HuH-7 (cell line): ENCODE measurements at places on chromosomes 5 and 9.

DNA sequence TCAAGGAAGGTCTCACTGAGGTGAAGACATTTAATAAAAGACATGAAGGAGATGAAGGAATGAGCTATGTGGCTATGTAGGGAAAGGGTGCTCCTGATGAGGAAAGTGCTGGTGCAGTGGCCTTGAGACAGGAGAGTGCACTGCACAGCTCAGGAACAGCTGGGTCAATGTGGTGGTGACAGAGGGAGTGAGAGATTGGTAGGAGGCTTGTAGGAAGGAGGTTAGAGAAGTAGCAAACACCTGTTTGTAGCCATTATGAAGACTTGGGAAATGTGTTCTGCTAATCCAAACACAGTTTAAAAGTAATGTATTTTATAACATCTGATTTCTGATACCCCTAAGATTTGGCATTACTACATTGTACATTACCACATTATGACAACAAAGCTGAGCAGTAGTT is 115.1 kb upstream of the MTAP start:
- DNase-seq: no peak

DNA sequence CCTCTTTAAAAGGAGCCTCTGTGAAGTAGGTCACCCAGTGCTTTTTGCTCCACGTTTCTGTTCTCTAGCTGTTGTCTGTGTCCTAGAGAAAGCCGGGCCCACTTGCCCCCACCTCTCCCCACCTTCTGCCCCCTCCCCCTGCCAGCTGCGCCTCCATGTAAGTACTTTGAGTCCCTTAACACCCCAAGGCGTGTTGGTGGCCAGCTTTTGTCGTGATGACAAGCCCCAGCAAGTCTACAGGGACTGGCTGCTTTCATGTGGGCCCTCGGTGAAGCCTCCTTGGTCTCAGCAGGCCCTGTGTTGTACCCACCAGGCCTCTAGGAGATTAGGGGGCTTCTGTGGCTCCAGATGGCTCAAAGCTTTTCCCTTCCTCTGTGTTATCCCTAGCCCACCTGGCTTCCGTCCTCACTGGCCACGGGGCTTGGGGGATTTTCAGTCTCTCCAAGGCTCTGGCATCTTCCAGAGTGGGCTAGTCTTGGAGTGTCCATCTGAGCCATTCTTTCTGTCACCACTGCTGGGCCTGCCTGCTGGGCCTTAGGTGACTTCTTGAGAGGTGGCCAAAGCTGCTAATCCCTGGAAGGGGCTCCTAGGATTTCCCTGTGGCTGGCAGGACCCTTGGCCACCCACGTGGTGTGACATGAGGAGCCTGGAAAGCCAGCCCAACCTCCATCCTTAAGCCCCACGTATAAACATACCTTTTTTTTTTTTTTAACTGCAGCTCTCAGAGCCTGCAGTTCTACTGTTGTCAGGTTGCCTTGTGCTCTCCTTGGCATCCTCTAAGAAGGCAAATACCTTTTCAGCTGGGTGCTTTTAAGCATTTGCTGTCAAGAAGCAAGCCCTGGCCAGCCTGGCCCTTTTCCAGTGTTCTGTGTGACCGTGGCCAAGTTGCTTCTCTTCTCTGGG is 1.1 kb upstream of the NDST1 start:
- no peak for DNase-seq

- no peak for DNase-seq
Observed at GRCh38 chr9:7123743-7124142, 366.0 kb downstream of the KDM4C start.

GRCh38 chr5:174446446-174446845 is 277.9 kb upstream of the MSX2 start:
- no peak for DNase-seq

GRCh38 chr5:142748568-142749249 is 21.5 kb upstream of the ARHGAP26 start:
- DNase-seq: no peak

GRCh38 chr9:4356306-4356705 is 56.4 kb upstream of the GLIS3 start:
- DNase-seq: no peak

DNA sequence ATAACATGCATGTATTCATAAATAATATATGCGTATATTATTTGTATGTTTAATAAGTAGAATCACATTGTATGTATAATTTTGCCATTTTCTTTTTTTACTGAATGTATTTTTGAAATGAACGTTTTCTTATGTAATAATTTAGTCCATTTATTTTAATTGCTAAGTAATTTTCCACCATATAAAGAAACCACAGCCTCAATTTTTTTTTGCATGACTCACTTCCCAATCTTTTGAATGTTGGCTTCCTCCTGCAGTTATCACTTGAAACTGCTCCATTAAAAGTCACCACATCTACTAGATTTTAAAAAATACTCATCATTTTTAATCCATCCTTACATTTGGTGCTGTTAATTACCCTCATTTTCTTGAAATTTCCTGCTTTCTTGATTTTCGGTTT is 363.3 kb upstream of the MEF2C start:
- no peak for DNase-seq

GRCh38 chr5:1004461-1005248 is 3.9 kb upstream of the NKD2 start:
- peak; percentile 59 for DNase-seq

DNA sequence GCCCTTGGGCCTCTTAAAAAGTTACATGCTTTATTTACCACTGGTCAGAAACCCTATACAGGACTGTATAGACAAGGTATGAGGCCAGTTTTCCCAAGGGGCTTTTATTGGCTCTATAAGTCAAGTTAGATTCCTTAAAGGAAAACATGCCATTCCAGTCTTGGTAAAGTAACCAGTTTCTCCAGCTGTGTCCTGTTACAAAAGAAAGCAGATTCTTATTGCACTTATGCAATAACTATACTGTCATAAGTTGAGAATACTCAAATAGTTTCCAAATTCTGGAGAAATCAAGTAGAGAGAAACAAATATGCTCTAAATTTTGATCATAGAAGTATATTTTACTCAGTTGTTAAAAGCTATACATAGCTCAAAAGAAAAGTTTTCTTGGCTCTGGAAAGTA is 47.2 kb downstream of the PTGS1 start:
- DNase-seq: no peak

DNA sequence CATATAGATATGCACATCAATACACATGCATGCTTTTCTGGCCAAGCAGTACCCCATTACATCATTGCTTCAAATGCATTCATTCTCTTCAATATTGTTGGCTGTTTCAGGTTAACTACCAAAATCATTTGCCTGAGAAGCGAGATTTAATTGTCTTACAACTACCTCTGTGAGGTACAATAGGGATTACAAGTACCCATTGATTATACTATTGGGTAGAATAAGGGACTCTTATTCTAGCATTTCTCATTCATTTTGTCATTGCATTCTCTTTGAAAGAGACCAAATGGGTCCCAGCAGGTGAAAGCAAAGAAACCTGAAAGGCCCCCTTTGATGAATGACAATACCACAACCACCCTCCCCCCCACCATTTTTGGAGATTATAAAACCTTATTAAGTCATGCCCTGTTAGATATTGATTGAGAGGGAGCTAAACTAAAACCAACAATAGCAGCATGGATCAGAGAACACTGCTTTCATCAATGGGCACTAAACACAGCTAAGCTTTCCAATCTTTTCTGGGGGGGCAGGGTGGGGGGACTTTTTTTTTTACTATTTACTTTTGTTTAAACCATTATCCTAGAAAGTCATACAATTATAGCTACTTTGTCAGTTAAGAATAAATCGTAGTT is 375.0 kb upstream of the CCNH start:
- no peak for DNase-seq

DNA sequence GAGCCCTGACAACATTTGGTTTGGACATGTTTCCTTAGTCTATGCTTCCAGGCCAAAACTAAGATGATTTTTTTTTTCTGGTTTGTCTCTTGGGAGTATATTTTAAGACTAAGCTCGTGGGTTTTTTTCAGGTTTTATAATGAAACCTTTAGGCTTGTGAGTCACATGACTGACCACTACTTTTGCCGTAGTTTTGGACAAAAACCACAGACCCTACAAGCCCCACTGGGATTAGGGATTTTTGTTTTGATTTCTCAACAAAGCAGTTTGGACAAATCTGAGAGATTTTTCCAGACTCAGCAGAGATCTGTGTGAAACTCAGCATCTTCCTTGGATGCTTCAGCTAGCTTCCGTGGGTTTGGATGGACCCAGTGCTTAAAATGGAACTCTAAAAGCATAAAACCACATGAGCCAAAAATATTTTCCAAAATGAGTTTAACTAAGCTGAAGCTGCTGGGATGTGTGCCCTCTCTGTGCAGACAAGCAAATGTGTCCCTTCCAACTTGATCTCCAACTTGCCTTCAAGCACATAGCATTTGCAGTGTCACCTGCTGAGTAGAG is 70.3 kb upstream of the SMIM15 start:
- DNase-seq: no peak

DNA sequence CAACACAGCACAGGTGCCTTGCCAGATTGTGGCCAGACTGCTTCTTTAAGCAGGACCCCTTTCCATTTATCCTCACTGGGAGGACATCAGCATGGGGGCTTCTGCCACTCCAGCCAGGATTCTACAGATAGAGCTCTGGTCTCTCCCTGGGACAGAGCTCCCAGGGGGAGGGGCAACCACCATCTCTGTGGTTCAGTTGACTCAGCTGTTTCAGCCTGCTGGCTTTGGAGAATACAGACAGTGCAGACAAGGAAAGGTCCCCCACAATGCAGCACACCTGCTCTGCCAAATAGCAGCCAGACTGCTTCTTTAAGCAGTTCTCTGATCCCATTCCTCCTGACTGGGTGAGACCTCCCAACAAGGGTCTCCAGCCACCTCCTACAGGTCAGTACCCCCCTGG is 132.8 kb downstream of the OR2K2 start:
- DNase-seq: no peak

GRCh38 chr9:78103971-78104433 is 72.4 kb upstream of the GNAQ start:
- DNase-seq: no peak

- no peak for DNase-seq
Observed at GRCh38 chr5:1507457-1507856, 16.3 kb downstream of the LPCAT1 start.

DNA sequence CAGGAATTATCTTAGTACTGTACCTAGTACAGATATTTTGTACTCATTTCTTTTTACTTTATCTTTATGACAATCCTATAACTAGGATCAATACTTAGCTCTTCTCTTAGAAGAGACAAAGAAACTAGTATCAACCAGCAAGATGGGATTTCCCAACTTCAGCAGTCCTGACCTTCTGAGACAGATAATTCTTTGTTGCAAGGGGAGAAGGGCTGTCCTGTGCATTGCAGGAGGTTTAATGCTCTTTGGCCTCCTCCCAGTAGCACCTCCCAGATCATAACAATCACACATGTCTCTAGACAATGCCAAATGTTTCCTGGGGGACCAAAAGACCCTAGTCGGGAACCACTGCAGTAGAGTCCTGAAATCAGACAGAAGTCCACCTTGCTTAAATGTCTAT is 424.3 kb upstream of the DMAC1 start:
- DNase-seq: peak; percentile 2

- no peak for DNase-seq
Observed at GRCh38 chr5:72786676-72787075, 29.8 kb upstream of the TNPO1 start.

DNA sequence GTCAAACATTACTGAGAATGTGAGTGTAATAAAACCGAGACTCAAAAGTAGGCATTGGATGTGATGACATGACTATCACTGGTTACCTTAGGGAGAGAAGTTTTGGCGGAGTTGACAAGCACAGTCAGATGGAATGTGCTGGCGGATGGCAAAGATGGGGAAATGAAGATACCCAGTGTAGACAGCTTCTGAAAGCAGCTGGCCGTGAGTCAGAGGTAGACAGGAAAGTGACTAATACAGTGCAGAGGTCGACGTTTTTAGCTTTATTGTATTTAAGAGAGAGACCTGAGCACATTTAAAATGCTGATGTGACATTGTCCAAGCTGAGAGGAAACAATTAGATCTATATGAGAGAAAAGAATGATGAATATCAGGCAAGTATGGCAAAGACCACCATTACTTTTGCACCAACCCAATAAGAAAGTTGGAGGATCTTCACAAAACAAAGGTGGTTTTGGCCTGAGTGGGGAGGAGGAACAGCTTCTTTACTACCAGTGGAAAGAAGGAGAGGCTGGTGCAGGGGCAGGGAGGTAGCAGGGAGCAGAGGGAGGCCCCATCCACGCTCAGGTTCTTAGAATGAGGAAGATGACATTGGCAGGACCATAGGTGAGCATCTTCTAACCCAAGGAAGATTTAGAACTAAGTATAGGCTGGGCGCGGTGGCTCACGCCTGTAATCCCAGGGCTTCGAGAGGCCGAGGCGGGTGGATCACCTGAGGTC is 36.7 kb upstream of the KCNIP1 start:
- DNase-seq: no peak

DNA sequence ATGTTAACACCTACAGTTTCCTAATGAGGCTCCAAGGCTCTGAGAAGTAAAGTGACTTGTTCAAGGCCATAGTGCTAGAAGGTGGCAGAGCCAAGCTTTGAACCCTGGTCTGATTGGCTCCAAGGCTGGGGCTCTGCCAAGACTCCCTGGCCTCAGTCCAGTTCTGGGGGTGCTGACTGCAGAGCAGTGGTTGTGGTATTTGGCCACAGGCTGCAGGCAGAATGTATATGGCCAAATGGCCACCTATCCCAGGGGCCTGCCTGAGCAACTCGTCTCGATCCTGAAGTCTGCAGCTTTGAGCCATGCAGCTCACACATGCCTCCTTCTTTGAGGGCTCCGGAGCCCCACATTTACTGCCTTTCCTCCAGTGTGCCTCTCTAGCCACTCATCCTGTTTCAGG is 9.7 kb upstream of the NEK6 start:
- DNase-seq: no peak

DNA sequence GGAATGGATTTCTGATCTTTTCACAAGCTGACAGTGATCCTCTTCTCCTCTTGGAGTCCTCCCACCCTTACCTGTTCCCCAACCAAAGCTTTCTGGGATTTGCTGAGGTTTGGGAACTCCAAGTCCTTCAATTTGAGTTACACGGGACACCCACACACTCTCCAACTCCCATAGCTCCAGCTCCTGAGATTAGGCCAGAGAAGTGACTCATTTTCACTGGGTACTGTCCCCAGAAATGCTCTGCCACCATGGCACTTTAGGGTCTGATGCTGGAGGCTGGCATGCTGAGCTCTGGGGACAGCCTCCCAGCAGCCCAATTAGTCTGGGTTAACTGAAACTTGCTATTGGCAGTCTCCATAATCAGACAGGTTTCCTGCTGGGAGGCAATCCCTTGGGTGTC is 14.0 kb upstream of the HRCT1 start:
- no peak for DNase-seq

- DNase-seq: no peak
Observed at GRCh38 chr9:77885104-77885672, 146.4 kb downstream of the GNAQ start.

DNA sequence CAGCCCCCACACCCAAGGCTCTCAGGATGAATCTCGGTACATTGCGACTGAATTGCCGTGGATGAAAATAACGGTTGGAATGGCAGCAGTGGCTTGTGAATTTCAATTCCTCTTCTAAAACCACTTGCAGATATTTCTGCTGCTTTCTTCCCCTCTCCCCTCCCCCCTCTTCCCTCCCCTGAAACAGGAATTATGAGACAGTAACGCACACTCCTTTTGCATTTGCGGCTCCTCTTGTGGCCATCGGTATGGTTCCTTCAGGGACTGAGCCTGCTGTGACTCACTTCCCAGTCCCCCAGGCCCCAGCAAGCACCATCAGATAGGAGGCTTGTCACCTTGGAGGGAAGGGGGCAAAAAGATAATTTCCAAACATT is 9.7 kb downstream of the DCANP1 start:
- no peak for DNase-seq
